ENCODE measurements at places on chromosomes 2 and 18.

GRCh38 chr18:56807901-56808300 lies 156.7 kb downstream of the WDR7 start:
- DNase-seq, result peak; percentile 41

- no peak for DNase-seq
These were observed 55.5 kb downstream of the MAP4K4 start for GRCh38 chr2:101752716-101753616.

GRCh38 chr2:222302178-222303018 lies 3.6 kb upstream of the PAX3 start:
- no peak for DNase-seq

- no peak for DNase-seq
These were observed 211.6 kb downstream of the EN1 start for GRCh38 chr2:118635891-118636290.

GRCh38 chr2:239259173-239259572 lies 141.6 kb downstream of the HDAC4 start:
- DNase-seq, result no peak

- DNase-seq, result no peak
These were observed 241.3 kb upstream of the UBE2E3 start for GRCh38 chr2:180739070-180739469.

DNA sequence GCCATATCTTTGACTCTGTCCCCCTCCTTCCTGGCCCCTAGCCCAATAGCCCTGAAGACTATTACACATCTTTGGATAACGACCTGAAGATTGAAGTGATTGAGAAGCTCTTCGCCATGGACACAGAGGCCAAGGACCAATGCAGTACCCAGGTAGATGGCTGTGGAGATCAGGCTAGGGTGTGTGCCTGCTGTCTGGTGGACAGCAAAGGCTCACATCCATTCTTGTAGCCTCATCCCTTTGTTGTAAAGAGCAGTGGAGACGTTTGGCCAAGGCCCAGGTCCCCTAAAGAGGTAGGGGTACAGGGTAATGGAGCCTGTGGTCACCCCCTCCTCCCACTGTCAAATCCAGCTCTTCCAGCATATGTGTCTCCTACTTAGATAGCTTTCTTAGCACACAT lies 81.4 kb downstream of the EPAS1 start:
- DNase-seq, result no peak

GRCh38 chr18:79410171-79410641 lies 14.5 kb downstream of the NFATC1 start:
- no peak for DNase-seq

GRCh38 chr2:905833-906140 lies 44.9 kb upstream of the SNTG2 start:
- DNase-seq, result no peak

DNA sequence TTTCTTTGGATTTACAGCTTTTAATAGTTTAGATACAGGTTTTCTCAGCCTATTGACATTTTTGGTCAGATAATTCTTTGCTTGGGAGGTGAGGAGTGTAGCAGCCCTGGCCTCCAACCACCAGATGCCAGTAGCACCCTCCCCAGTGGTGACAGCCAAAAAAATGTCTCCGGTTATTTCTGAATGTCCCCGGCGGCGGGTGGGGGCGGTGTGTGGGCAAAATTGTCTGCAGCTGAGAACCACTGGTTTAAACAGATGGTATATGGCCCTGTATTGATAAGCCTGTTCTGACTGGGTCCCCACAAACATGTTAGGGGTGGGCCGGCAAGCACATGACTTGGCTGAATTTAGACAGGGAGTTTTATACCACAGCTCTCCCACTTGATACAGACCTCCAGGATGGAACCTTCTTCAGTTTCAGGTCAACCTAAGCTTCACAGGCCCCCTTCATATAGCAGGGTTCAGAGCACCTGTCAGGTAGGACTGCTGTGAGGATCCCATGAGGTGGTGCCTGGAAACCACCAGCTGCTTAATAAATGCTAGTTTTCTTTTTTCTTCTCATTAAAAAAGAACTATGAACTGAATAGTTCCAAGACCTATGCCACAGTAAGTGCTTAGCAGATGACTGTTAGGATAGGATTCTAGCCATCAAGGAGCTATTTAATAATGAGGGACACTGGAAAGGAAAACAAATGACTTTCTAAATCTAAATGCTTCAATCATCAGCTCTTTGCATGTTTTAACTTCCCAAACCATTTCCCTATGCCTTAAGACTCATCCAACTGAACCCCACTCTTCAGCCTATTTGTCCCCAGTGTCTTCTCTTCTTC lies 18.1 kb downstream of the LPIN2 start:
- peak; percentile 98 for DNase-seq

DNA sequence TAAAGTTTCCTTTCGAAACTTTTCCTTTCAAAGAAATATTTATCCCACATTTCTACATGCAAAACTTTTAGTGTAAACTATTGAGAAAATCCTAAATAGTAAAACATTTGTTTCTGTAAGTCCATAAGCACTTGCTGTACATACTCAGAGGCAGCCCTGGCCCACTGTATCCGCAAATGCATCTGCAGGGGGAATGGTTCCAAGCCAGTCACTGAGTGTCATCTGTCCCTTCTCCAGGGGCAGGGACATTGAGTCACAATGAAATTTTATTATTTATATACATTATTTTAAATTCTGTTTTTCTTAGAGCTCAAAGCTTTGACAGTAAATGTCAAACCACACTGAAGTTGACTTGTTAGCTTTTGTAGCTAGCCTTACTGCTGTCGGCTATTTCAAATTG lies 367.2 kb downstream of the MTX2 start:
- no peak for DNase-seq

GRCh38 chr2:137969418-137969765 lies 5.1 kb downstream of the HNMT start:
- peak; percentile 70 for DNase-seq

DNA sequence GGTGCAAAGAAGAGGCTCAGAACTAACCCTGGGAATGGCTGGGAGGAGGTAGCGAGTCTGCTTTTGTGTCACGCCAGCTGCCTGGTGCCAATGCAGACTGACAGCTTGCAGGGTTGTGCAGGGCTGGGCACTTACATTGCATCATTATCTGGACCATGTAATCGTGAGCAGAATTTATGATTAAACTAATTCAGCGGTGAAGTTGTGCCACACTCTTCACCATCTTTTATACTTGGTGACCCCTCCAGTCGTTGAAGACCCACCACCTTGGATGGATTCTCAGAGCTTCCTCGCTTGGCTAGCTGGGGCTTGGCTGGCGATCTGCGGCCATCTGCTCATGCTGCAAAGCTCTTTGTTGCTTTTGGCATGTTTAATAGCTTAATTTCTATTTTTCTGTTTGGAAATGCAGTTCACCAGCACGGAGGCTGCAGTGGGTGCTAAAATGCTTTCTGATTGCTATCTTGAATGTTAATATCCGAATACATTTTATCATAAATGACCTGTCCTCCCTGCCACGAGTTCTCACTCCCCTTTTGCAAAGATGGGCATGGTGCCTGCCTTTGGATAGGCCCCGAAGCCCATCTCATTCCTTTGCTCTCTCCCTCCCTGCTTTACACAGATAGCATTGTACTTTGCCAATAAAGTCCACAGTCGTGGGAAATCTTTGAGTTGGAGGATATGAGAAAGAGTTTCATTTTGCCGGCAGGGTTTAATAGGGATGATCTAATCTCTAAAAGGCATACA lies 188.2 kb downstream of the PRKCE start:
- DNase-seq, result no peak

DNA sequence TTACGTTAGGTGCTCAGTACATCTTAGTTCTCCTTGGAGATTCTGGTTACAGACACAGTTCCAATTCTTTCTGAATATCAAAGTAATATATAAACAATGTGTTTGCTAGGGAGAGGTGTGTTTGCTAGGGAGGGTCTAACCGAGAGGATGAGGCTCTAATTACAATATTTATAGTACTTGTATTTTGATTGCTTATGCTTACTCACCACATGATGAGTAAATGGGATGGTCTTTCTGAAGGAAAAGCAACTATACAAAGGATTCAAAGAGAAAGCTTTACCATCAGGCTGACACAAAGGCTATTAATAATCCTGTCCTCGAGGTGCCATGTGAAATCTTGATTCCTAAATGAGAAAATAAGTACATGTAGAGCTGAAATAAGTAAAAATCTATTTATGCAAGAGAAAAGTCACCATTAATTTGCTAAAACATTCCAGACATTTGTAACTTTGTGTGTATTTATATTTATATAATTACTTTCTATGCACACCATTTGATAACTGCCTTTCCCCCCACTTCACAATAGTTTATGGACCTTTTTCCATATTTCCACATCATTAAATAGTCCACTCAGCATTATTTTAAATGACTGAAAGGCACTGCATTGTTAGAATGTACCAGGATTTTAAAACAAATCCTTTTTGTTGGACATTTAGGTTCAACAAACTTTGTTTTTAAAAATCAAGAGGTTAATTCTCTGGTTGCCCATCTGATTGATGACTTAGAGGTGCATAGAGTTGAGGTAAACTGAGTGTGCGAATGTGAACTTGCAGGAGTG lies 94.5 kb upstream of the FN1 start:
- DNase-seq, result no peak

DNA sequence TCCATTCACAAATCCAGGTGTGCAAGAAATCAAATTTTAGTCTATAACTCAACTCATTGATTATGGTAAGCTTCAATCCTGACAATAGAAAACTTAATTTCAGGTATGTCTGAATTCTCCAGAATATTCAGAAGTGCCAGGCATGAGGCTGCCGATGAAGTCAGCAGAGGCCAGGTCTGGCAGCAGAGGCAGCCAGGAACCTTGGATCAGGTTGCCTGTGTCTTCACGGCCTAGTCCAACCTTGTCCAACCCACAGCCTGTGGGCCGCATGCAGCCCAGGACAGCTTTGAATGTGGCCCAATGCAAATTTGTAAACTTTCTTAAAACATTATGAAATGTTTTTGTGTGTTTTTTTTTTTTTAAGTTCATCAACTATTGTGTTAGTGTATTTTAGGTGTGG lies 46.9 kb upstream of the ASPRV1 start:
- DNase-seq, result no peak

GRCh38 chr2:65220432-65221131 lies 7.0 kb upstream of the ACTR2 start:
- DNase-seq, result peak; percentile 1

DNA sequence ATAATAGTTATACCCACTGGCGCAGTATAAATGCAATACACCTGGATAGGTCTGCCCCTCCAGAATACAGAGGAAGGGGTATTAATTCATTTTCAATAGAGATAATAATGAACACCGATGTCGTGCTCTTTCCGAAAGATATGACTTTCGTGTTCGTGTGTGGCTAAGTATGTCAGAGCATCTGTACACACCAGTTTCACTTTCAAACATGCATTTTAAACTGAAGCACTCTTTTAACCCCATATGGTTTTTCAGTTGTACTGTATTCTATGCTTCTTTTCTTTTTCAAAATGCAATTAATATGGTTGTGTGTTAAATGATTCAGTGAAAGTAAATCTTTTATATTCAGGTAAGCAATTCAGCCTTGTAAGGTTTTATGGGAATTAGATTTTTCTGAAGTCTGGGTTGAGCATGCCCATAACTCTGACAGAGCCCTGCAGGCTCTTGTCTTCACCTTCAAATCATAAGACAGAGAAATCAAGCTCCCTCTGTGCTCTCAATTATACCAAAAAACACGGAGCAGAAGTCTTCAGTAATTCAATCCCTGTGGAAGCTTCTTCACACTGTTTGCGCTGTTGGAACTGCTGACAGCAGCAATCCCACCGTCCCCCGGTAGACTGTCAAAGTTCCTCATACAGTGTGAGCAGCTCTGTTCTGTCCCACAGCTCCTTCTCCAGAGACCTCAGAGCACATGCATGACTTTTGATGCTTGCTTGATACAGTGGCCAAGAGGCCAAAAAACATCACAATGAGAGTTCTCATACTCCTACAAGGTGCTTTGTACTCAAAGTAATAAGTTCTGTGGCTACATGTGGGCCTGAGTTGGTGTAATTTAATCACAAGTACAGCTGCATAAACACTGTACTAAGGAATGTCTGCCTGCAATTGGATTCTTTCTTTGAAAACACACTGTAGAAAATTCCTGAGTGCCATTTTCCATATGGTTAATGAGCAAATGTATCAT lies 186.8 kb downstream of the ZNF521 start:
- DNase-seq, result peak; percentile 73

GRCh38 chr2:225735844-225736243 lies 336.3 kb downstream of the NYAP2 start:
- DNase-seq, result peak; percentile 69

- no peak for DNase-seq
These were observed 14.2 kb downstream of the FLACC1 start for GRCh38 chr2:201342923-201343322.

GRCh38 chr2:170217778-170218251 lies 39.9 kb downstream of the MYO3B start:
- DNase-seq, result no peak

GRCh38 chr18:46478796-46479195 lies 178.2 kb downstream of the LOXHD1 start:
- DNase-seq, result no peak

DNA sequence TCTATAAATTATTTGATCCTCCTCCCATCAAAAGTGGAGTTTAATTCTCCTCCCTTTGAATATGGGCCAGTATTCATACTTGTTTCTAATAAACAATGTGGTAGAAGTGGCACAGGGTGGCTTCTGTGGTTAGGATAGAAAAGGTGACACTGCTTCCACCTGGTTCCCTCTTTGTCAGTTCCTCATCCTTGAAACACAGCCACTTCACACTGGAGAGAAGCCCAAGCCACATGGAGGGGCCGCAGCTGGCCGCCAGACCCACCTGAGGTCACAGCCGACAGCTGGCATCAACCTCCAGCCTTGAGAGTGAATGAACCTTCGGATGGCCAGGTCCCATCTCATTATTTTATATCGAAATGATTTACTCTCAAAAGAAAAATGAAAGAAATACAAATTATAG lies 27.5 kb upstream of the SLC66A3 start:
- DNase-seq, result no peak

GRCh38 chr2:223247136-223247535 lies 195.1 kb downstream of the KCNE4 start:
- DNase-seq, result peak; percentile 44

GRCh38 chr2:135839713-135840112 lies 2.7 kb upstream of the LCT start:
- DNase-seq, result no peak

DNA sequence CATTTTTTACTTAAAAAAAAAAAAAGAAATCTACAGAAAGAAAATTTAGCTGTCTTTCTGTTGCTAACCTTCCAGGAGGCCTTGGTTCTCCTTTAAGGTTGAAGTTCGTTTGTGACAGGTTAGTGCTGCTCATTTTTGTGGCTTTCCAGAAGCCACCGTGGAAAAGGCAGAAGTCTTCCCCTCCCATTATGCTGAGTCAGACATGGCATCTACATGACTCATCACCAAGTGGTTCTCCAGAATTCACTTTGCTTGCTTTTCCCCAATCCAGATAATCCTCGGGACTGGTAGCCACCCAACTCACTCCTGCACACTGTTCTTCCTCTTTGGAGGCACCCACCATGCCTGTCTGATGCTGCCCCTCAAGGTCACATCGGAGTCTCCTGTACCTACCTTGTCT lies 228.7 kb downstream of the PIK3C3 start:
- peak; percentile 46 for DNase-seq

GRCh38 chr2:10721396-10722251 lies at the start of gene ATP6V1C2:
TSS of gene ATP6V1C2 (plus strand) at chr2:10721630. CDS start at chr2:10722850, 1,220 bp downstream.
- DNase-seq, result no peak

GRCh38 chr2:173282795-173283545 lies 71.7 kb upstream of the CDCA7 start:
- DNase-seq, result no peak

Data from OCI-M1 (cell line).